ENCODE measurements at places on chromosomes 16 and 17. TPM values are rescaled to one million over a fixed set of nuclear protein-coding genes. Genes with fewer than 3 reads are reported as not detected.

DNA sequence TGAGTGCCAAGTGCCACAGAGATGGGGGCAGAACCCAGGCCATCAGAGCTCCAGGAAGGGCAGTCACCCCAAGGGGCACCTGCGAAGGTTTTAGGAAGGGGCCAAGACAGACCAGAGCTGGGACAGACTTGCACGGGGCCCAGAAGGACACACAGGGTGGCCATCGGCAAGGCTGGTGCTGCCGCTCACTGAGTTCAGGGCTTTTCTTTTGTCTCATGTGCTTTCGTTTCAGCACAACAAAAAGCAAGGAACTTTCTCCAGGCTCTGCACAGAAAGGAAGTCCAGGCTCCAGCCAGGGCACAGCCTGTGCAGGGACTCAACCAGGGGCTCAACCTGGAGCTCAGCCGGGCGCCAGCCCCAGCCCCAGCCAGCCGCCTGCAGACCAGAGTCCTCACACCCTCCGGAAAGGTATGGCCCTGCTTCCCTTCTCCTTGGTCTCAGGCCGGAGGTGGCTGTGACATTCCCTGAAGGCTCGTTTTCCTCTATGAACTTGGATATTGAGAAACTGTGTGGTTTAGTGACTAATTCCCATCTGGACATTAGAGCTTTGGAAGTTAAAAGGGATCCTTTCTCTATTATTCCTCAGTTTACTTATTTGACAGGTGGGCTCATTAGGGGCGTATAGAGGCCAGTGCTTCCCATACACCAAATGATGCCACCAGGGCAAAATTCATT lies 37.9 kb downstream of the ELAC2 start:
- DNase-seq, result no peak

DNA sequence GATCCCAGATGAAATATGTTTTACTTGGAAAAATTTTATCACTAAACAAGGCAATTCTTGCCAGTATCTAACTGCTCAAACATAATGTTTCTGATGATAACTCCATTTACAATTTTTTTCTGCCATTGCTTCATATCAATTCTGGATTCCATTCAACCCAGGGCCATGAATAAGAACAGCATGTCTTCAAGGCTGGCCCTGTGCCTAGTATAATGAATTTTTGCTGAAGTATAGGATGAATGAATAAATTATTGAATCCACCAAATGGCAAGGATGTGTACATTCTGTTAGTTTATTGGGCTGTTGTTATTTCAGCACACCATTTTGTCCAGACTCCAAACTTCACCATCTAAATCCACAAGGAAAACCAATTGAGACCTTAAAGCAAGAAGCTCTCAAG lies 414.7 kb downstream of the HS3ST3B1 start:
- no peak for DNase-seq

- no peak for DNase-seq
Observed at GRCh38 chr17:9908649-9909042, 3.6 kb upstream of the RCVRN start.

GRCh38 chr16:87445486-87445885 lies 47.3 kb downstream of the ZCCHC14 start:
- no peak for DNase-seq

DNA sequence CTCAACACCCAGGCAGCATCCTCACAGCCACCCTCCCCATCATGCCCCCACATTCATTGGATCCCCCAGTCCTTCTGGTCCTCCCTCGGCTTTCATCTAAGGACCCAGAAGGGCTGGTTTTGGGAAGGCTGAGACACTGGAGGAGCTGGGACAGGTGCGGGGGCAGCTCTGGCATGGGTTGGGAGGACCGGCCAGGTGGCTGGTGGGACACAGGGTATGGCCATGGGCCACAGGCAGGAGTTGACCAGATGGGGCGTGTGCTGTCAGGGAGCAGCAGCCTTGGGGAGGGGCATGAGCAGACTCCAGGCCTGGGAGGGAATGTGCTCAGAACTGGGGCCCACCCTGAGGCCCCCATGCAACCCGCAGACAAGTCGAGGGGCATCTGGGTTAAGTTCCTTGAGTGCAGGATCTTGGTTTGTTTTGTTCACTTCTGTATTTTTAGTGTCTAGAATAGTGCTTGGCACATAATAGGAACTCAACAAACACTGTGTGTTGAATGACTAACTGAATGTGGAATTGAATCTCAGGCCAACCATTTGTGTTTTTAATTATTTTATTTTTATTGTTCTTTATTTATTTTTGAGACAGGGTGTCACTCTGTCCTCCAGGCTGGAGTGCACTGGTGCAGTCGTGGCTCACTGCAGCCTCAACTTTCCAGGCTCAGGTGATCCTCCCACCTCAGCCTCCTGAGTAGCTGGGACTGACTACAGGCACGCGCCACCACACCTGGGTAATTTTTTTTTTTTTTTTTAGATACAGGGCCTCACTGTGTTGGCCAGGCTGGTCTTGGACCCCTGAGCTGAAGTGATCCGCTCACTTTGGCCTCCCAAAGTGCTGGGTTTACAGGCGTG lies 5.6 kb downstream of the P2RX1 start:
- no peak for DNase-seq

- peak; percentile 43 for DNase-seq
Observed at GRCh38 chr16:85402910-85403692, 210.0 kb upstream of the GSE1 start.

DNA sequence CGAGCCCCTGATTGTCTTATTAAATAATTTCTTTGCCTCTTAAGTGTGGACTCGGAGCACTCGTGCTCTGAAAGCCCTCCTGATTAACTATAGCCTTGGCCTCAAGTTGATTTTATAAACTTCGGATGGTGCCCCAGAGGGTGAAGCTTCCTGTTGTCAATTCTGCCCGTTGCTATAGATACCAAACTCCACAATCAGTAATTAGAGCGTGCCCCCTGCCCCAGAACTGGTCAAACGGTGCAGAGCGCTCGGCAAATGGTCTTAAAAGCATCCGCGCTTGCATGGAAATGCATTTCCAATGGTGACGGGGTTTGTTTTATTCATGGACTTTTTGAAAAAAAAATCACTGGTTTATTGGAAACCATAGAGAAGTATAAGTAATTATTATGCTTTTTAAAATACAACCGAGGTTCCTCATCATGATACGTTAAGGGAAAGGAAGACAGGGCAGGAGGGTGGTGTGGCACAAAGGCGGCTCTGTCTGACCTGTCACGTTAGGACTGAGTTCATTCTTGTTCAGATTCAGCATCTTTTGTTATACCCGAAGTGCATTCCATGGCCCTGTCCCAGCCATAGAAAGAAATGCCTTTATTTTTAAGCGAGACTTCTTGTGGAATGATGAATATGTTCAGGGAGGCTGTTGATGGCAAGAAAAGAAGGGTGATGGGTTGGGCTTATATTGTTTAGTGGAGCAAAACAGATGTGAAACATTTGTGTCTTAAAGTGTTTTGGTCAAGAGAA lies 476.4 kb downstream of the MAF start:
- no peak for DNase-seq

- no peak for DNase-seq
Observed at GRCh38 chr17:67080804-67081203, 36.5 kb downstream of the CACNG1 start.

DNA sequence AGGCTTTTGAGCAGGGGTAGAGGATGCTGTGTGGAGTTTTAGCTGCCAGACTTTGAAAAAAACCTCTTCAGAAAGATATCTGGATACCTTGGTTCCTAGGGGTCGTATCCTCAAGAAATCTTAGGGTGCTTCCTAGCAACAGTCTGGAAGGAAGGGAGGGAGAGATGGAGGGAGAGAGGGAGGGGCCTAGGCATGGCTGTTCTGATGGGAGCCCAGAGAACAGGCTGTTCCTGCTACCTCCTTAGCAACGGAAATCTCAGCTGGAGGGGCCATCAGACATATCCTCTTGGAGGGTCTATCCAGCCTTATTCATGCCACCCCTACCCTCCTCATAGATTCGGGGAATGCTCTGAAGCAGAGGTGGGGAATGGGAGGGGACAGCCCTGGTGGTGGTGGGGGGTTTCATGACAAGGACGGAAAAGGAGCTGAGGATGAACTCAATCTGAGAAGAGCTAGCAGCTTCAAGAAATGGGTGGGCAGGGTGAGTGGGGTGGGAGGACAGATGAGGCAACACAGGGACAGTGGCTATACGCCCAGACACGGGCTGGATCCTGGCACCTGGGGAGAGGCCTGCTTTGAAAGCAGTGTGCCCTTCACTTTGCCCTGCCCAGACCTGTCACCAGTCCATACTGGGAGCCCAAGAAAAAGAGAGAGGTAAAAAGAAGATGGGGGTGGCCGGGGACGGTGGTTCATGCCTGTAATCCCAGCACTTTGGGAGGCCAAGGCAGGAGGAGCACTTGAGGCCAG lies 2.9 kb upstream of the THRA start:
- no peak for DNase-seq

DNA sequence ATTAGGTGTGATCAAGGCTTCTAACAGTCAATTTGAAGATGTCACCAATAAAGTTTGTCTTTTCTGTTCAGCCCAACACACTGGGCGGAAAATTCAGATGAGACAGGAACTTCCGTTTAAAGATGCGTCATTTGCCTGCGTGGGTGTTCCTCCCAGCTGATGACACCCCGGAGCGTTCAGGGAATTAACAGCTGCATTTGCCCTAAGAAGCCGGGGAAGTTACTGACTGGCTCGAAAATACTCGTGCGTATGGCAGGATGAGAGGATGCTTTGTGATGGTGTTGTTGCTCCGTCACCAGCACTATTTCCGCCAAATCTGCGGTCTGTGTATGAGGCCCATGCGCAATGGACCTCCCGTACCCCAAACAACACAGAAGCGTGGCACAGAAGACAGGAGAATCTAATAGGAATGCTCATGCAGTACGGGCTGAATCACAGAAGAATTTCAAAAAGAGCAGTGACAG lies 11.9 kb upstream of the PVALEF start:
- no peak for DNase-seq

GRCh38 chr17:4658478-4659305 lies 17.2 kb upstream of the ALOX15 start:
- peak; percentile 86 for DNase-seq

DNA sequence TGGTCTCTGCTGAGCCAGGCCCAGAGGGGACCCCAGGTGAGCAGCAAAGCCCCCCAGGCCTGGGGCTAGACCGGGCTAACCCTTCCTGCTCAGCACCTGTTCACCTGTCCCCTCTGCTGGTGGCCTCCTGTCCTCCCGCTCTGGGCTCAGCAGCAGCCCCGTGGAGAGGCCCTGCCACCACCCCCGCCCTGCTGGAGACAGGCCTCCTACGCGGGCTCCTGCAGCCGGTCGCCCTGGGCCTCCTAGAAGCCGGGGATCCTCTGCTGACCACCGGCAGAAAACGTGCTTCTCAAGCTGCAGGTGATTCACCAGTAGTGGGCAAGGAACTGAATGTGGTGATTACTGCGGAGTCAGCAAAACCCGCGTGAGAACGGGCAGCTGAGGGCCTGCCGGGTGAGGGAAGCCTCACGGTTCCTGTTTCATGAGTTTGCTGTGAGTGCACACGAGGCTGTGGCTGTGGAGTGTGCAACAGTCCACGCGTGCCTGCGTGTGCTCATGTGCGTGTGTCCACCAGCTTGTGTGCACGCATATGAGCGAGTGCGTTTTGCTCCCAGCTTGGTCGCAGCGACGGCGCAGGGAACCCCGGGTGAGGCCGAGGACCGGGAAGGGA lies 792 bp downstream of the SECTM1 start:
- DNase-seq, result peak; percentile 48

- no peak for DNase-seq
Observed at GRCh38 chr16:83940630-83941378, 12.2 kb upstream of the OSGIN1 start.

- DNase-seq, result no peak
Observed at GRCh38 chr16:4697848-4698291, 4.5 kb downstream of the NUDT16L1 start.

GRCh38 chr17:33927732-33928133 lies 327.4 kb upstream of the CCL2 start:
- no peak for DNase-seq

Gene CSF3
- not detected for total RNA-seq

Gene CDC42EP4
- total RNA-seq, result 35.5 TPM

Gene SPATA22
- total RNA-seq, result not detected

All from fibroblast of the aortic adventitia (primary cell).